ENCODE measurements at places on chromosomes 2 and 18.

GRCh38 chr2:100230754-100231153 lies 88.4 kb upstream of the AFF3 start:
- DNase-seq, result no peak

DNA sequence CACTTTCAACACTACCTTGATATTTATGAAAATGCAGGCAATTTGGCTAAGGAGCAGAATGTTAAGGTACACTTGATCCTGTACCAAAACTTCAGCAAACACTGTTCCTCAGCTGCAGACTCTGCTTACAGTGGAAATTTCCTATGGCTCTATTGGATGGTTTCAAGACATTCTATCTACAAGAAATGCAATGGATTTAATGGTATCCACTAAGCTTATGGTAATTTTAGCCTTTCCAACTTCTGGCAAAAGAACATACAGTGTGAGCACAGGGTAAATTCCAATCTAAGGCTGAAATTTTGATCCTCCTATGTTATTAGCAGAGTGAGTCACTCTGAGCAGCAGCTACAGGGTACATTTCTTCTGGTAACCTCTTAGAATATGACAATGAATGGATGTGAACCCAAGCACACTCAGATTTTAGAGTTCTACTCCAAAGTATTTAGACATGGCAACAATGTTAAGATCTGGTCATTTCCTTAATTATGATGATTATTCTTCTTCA lies 361.8 kb upstream of the PIK3C3 start:
- DNase-seq, result no peak

DNA sequence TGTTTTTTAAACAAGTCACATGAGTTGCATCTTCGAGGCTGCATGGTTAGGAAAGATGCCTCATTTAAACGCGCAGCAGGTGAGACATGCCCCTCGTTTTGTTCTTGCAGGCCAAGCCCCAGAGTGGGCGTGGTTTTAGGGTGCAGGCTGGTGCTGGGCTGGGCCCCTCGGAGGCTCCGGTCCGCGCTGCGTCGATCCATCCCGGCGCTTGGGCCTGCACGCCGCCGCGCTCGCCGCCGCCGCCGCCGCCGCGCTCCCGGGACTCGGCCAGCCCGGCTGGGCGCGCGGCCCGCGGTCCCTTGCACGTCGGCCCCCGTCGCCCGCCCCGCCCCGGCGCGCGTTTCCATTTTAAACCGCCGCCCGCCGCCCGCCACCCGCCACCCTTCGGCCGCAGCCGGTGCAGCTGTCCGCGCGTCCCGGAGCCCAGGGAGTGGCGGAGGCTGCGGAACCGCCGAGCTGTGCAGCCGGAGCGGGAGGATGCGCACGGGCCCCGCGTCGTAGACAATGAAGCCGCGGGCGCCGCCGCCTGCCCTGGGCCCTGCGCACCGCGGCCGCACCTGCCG lies 175.5 kb downstream of the AGAP1 start:
- peak; percentile 77 for DNase-seq

GRCh38 chr2:188897096-188897495 lies 77.1 kb upstream of the COL3A1 start:
- DNase-seq, result no peak

DNA sequence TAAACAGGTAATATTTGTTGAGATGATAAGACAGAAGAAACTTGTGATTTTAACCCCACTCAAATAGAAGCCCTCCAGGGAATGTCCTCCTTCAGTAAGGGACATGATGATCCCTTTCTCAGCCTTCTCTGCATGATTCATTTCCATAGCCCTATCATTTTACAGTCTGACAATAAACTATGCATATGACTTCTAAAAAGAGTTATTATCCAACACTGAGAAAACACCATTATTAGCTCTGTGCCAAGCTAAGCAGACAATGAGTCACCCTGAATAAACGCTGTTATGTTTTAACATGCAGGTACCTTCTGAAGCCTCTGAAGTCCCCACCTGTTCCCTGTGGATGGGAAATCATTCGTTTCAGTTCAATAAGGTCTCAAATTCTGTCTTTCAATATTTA lies 54.7 kb downstream of the DTNB start:
- no peak for DNase-seq

DNA sequence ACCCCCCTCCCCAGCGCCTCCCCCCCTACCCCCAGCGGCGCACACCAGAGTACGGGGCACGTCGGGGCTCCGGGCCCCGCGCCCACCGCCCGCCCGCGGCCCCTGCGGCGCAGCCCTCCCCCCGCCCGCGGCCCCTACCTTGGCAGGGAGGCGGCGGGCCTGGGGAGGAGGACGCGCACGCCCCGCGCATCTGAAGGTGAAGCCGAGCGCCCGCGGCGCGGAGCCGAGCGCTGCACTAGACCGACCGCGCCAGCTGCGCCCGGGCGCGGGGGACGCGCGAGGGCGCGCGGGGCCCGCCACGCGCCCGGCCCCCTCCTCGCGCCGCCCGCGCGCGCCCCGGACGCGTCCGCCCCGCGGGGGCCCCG lies at the start of gene ZNF516:
ZNF516 (minus strand) TSS at position 237 of the 365 bp plus-strand sequence. CDS start 52,188 bp downstream, outside the sequence.
- no peak for DNase-seq

GRCh38 chr2:27270670-27271069 lies 4.6 kb upstream of the DNAJC5G start:
- DNase-seq, result no peak

DNA sequence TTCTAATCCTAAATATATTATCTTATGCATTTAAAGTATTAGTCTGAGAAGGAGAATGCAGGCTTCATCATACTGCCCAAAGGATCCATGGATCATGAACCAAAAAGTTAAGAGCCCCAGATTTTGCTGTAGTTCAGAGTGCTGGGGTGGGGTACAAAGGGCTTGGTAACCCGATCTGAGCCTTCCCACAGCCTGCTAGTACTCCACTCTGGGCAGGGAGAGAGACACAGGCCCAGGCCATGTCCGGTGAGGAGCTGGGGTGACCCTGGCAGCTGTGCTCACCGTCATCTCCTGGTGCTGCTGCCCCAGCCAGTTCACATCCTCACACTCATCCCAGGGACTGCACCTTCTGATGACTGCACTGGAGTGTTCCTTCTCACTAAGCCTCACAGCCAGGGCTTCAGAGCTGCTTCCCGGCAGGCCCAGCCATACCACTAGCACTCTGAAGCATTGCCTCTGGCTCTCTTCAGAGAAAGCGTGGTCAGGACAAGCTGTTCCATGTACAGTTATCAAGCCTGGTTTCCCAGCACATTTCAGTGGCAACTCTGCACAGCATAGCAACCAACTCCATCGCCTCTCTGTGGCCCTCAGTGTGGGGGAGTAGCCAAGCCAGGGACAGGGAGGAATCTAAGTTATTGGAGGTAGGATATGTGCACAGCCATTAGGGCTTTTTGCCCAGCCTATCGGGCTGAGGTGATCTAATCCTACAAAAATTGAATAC lies 189.0 kb upstream of the CTAGE1 start:
- DNase-seq, result no peak

- DNase-seq, result no peak
Observed at GRCh38 chr2:158412206-158412605, 44.3 kb downstream of the CCDC148 start.

DNA sequence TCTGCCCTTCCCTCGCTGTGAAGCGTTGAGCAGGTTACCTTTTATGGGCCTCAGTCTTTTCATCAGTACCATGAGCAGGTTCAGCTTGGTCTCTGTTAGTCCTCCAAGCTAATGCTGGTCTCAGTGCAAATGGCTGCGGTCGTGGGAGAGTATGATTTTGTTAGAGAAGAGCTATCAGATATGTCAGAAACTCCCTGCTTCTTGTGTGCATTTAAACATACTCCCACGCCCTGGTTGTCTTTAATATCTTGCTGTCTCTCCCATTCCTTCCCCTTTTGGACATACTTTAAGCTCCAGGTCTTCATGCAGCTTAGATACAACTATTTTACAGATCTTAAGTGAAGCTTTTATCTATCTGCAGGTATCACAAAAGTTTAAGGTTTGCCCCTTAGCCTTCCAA lies 62.9 kb downstream of the EFR3B start:
- DNase-seq, result no peak

DNA sequence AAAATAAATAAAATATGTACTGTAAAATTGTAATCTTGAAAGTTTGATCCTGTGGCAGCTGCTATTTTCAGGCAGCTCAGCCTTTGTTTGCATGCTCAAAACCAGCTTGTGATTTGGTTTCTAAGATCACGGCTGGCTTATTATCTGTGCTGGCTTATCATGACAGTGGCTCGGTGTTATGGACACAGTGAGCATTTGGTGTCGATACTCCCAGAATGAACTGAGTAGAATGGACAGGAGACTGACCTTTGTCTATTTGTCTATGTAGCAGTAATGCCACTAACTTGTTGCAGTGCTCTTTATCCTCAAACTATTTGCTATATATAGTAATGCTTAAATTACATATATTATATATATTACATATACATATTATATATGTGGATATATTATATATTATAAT lies 58.8 kb downstream of the NEDD4L start:
- no peak for DNase-seq

DNA sequence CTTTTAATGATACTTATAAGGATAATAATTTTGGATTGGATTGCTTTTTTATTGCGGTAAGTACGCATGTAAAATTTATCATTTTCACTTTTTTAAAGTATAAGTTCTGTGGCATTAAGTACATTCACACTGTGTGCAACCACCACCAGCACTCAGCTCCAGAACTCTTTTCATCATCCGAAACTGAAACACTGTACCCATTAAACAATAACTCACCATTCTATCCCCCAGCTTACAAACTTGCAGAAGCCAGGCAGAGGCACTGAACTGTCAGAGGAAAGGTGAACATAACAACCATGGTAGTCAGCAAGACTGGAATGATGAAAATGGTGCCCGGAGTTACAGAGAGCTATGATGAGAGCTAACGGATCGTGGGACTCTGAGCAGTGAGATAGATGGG lies 465.9 kb downstream of the ADCYAP1 start:
- DNase-seq, result no peak

DNA sequence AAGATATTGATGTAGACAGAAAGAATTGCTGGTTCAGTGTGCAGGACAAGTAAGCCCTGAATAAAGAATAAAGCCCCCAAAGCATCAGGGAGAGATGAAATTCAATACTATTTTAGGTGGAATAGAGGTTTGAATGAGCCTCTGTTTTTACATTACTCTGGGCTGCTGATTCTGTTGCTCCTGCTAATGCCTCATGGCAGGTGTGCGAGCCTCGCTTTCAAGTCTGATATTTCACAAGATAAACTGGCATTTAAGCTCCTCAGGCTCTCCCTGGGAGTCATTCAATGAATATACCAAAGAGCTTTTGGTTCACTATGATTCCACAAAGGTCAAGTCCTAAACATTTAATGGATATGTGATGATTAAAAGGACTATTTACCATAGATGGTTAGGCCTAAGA lies 601.0 kb upstream of the SLC39A10 start:
- no peak for DNase-seq

DNA sequence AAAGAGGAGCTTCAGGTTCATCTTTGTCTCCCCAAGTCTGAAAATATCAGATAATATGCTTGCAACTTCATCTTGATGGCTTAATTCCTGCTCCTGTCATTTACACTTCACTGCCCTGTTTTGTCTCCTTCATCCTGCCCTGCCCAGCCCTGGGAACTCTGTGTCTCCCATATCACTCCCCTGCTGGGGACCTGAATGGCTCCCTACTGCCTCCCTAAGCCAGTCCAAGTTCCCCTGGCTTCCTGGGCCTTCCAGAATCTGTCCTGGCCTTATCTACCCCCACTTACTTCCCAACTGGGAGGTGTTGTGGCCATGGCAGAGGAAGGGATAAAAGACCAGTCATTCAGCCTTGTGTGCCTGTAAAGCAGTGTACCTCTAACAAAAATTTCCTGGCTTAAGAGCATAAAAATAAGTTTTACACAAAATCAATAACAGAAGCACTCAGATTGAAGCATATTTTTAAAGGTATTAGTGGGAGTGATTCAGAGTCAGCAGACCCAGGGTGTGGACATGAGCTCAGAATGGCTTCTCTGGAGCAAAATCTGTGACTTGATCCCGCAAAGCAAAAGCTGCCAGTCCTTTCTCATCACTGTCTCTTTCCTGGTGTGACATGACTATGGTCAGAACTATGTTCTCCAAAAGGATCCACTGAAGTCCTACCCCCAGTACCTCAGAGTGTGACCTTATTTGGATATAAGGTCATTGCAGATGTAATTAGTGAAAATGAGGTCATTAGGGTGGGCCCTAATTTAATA lies 59.1 kb downstream of the INO80C start:
- DNase-seq, result no peak

- no peak for DNase-seq
Observed at GRCh38 chr18:36813824-36814223, 15.0 kb downstream of the TPGS2 start.

- DNase-seq, result no peak
Observed at GRCh38 chr2:236975766-236976165, 109.9 kb upstream of the COPS8 start.

DNA sequence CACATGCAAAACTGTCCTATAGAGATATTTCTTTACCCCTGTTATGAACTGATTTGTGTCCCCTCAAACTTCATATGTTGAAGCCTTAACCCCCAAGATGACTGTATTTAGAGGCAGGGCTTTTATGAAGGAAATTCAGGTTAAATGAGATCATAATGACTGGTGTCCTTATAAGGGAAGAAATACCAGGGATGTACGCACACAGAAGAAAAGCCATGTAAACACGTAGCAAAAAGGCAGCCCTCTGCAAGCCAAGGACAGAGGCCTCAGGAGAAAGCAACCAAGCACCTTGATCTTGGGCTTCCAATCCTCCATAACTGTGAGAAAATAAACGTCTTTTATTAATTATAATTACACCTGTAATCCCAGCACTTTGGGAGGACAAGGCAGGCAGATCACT lies 101.3 kb upstream of the NDUFV2 start:
- DNase-seq, result no peak

DNA sequence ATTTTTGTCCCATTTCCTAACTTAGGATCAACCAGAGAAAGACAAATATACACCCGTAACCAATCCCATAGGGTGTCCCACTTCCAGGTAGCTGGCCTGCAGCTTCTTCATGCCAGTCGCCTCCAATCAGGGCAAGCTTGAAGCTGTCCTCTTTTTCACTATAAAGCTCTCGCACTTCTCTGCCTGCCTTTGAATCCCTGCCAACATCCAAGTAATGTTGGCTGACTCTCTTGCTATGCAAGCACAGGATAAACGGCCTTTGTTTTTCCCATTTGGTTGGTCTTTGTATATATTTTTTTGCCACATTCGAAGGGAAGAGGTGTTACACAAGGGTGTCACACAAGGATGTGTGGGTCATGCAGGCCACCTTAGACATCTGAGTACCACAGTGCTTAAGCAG lies 388.8 kb downstream of the CBLN2 start:
- DNase-seq, result no peak

DNA sequence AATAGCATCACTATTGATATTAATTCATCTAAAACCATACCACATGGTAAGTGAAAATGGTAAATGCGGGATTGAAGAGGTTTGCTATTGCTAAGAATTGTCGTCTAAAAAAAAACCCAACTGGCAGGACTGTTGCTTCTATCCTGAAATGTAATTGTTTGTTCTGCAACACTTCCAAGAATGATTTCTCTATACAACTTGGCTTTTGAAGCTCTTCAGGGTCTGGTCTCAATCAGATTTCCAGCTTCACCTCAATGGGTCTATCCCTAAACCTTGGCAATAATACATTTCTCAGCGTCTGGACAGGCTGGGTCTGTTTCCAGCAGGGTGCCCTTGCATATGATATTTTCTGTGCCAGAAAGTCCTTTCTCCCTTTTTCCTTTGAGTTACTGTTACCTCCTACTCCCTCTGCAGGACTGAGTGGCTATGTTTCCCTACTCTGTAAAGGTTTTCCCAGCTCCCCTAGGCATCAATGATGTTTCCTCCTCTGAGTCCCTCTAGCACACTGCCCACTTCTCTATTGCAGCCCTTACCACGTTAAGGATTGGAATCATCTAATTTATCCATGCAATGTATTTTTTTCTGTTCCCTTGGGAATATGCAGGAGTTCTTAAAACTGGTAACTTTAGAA lies 118.2 kb upstream of the REV1 start:
- DNase-seq, result no peak
